ENCODE measurements at places on chromosomes 11 and 22.

GRCh38 chr11:128580612-128581011 is 6.7 kb downstream of the ETS1 start:
- DNase-seq: no peak

GRCh38 chr11:17391493-17392355 is 3.3 kb upstream of the KCNJ11 start:
- DNase-seq: no peak

DNA sequence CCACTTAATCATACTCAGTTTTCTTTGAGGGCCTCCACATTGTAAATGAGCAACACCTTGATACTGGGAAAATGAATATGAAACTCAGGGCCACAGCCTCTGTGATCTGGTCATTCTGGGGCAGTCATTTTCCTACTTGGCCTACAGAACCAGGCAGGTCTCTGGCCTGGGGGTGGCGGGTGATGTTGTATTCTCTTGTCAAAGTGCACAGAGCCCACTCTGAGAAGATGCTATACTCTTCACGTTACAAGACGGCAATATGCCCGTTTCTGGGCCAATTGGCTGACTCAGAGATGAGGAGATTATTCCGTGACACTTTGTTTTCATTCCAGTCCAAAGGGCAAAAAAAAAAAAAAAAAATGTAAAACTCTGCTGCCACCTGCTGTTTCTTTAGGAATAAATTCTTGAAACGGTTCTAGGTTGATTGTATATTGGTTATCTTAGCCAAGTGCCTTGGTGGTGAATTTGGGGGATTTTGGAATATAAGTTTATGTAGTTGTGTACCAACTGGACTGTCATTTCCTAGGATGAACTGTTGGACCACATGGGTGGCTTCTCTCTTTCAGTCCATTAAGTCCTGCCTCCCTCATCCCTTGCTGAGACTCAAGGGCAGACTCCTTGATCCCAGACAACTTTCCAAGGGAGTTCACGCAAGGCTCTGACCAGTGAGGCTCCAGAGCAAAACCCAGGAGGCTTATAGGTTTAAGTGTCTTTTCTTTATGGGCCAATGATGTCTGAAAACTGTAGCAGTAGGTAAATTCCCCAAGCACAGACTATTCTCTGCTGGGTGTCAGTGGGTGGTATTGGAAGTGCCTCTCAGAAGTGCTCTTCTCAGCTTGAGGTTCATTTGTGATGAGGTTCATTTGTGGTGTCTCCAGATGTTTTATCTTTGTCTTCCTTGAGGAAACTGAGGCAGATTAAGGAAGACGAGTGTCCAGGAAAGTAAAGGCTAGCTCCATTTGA is 18.2 kb downstream of the ADM start:
- no peak for DNase-seq

DNA sequence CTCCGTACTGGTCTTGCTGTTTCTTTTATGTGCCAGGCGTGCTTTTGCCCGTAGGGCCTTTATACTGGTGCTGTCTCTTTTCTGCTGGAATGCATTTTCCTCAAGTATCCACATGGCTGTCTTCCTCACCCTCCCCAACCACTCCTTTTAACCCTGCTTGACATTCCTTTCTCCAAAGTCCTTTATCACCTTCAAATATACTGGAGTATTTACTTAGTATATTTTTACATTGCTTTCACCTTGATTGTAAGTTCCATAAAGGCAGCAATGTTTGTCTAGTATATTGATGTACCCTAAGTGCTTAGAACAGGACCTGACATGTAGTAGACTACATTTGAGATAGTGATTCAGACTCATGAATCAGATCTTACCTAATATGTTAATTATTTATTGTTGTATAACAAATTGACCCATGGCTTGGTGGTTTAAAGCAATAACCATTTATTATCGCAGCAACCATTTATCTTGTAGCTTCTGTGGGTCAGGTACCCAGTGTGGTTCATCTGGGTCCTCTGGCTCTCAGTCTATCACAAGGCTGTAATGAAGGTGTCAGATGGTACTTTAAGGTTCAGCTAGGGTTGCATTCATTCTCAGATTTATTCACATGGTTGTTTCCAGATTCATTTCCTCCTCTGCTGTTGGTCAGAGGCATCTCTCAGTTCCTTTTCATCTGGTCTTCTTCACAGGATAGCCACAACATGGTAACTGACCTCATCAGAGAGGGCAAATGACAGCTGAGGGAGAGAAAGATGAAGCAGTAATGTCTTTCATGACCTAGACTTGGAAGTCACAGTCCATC is 34.2 kb downstream of the DDX10 start:
- DNase-seq: no peak

GRCh38 chr11:128052912-128053641 is 534.3 kb downstream of the ETS1 start:
- DNase-seq: no peak

DNA sequence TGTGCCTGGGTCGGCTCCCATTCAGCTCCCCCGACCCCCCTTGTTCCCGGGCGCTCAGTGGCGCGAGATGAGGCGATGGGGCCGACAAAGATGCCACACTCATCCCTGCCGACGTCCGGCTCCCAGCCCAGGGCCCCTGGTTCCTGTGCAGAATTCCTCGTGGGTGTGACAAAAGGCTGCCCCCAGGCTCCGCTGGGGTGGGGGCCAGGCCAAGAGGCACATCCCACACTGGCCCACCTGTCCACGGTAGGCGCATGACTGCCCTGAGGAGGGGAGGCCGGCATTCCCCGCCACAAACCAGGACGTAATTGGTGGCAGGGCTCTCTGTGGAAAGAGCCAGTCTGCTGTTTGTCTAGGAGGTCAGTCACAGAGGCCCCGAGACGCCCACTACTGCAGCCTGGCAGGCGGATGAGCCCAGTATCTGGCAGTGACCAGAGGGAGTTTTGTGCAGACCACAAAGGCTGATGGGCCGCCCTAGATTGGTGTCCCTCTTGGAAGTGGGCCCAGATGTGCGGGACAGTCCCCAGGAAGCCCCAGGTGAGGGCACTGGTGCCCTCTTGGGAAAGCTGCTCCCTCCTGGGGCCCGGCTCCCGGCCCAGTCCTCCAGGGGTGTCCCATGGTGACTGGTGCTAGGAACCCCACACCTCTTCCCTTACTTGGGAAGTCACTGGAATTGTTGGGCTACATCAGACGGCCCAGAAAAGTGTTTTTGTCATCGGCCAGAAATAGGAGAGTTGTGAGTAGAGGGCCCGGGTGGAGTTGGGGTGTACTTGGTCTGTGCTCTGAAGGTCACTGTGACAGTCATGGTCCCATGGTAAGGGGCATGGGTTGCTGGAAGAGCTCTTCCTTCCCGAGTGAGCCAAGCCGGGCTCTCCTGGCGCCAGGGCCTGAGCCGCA is 5.8 kb downstream of the CCND1 start:
- DNase-seq: peak; percentile 70

DNA sequence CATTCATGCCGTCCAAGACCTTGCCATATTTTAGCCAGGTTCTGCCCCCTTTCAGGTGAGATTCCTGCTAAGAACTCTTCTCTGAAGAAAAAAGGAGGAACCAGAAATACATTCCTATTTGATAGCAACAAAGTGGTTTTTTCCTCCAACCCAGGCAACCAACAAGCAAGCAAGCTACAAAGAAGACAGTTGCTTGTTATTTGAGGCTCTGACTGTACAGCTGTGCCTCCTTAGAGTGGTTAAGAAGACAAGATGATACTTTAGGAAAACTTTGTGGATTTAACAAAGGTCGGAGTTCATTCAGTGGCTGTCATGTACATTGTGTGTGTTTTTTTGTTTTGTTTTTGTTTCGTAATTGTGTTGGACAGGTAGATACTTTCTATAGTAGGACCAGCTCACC is 21.7 kb downstream of the TEAD1 start:
- DNase-seq: no peak

- no peak for DNase-seq
These were observed 33.0 kb upstream of the NARS2 start for GRCh38 chr11:78607696-78608095.

GRCh38 chr11:94939346-94939745 is 34.0 kb downstream of the CWC15 start:
- DNase-seq: no peak

DNA sequence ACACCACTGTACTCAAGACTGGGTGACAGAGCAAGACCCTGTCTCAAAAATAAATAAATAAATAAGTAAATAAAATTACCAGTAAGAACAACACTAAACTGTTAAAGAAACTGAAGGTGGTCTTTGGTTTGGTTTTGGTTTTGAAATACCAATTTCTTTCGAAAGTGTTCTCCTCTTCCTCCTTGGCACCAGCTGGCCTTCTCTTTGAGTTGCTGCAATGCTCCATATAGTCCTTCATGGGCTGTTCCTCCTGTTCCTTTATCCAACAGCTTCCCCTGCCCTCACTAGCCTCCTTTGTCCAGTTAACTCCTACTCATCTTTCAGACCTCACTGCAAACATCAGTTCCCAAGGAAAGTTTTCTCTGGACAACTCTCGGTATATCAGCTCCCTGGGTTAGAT is 5.0 kb upstream of the UVRAG start:
- no peak for DNase-seq

GRCh38 chr11:103384652-103385051 is 275.4 kb downstream of the DYNC2H1 start:
- no peak for DNase-seq

GRCh38 chr22:38040953-38041759 is 16.0 kb upstream of the PICK1 start:
- no peak for DNase-seq

GRCh38 chr11:35615921-35616900 is 2.0 kb upstream of the FJX1 start:
- no peak for DNase-seq

DNA sequence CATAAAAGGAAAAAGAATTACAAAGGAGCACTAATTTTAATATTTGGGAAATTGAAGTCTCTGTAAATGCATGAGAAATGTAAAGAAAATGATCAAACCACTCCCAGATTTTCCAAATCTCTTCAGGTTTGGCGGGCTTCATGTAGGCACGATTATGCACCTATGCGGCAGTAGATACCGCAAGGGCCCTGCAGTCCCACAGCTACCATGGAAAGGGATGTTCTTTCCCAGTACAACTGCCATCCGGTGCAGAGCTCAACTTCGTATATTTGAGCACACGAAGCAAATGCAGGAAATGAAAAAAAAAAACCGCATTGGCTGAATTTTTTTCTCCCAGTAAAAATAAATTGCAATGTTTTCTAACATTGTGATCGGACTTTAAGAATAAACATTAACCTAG is 1.4 kb downstream of the SLC17A6 start:
- DNase-seq: no peak

GRCh38 chr11:61447601-61448551 is 18.0 kb downstream of the SDHAF2 start:
- DNase-seq: no peak

DNA sequence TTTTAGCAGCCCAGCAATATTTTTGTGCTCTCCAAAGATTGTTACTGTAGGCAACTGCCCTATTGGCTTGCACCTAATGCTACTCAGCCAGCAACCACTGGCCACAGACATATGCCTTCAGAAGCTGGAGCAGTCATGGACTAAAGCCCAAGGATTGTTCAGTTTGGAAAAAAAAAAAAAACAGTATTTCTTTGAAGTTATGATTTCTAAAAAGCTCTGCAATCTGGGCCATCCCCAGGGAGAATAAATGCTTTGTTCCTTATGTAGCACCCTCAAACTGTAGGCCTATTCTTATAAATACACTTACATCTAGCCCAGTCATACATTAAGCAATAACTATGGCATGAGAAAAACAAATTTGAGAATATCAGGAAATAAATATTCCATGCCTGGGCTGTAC is 2190.5 kb upstream of the RAG2 start:
- DNase-seq: no peak

- DNase-seq: no peak
These were observed 34.3 kb upstream of the MYRF start for GRCh38 chr11:61718046-61718531.

- peak; percentile 34 for DNase-seq
These were observed 24.2 kb upstream of the TMEM123 start for GRCh38 chr11:102476812-102477211.

- no peak for DNase-seq
These were observed 235.8 kb upstream of the PITPNB start for GRCh38 chr22:28154861-28155260.

DNA sequence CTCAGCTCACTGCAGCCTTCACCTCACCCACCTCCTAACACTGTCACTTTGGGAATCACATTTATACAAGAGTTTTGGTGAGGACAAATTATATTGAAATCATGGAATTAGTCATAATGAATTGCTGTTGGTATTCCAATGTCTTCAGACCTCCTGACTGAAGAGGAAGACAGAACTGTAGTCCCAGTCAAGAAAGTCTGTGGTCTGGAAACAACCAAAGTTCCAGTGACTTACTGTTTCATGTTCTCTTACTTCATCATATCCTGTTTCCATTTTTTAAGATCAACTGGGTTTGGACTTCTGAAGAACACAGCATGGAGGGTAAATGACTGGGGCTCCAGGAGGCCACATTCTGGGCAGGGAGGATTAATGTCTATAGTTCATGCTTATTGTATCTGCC is 43.0 kb upstream of the HIPK3 start:
- DNase-seq: no peak

DNA sequence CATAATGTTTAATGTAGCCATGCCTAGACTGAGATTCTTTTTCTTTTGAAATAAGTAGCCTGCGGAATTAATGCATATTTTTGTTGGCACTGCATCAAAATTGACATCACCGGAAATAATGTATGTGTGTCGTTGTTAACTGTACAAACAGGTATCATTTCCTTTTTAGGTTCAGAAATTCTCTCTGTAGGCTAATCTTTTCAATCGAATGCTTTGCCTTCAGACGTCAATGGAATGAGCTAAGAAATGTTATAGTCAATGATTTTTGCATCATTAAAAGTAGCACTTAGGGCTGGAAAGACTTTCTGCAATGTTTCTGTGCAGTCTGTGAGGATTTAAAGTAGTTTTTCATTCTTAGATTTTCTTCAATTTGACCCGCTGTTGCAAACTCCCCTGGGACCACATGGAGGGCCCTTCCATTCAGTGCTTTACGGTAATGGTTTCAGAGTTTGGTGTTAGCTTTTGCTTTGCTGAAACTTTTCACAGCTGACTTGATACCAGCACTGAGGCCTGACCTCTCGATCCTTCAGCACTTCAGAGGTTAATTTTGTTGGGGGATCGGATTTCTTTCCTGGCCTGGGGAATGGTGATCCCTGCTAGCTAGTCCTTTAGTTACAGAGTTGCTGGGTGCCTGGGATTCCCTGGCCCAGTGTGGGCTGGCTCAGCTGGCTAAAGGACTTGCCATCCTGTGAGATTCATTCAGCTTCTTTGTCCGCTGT is 137.8 kb downstream of the DBX1 start:
- DNase-seq: no peak

DNA sequence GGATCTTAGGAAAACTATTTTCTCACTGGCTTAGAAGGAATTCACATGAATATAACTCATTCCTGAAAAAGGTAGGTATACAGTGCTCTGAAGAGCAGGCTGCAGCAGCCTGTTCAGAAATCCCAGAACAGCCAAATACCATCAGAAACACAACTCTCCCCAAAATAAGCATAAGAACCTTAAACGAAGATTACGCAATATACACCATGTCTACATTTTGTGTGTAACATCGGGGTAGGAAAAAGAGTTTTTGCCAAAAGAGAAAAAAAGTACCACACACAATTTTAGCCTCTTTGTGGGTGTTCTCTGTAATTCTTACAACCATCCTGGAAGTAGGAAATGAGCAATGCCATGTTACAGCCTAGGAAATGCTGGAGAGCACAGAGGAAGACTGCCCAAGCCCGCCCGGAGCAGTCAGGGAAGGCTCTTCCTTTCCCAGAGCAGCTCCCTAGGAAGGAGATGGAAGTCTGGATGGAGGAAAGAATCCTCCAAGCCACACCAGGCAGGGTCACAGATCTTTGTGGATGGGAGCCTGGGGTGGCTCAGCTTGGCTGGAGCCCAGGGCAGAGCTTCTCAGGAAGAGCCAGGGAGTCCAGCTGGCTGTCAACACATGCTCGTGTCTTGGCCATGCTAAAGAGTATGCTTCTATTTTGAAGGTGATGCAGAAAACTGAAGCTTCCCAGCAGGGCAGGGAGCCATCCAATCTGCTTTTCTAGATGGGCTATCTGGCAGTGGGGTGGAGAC is 49.7 kb upstream of the ARFGAP3 start:
- no peak for DNase-seq

Data from kidney (tissue), 22 donors.